ENCODE measurements at places on chromosomes 11 and 22. TPM values are rescaled to one million over a fixed set of nuclear protein-coding genes. Genes with fewer than 3 reads are reported as not detected.
A peak's percentile ranks its signal among the peaks of the same experiment; 100 is the strongest.

The RASGRP2 gene
- total RNA-seq: 2.3 TPM

- no peak overlapping the region for H3K27ac ChIP-seq
- DNase-seq: no peak
- H3K4me3 ChIP-seq: no peak overlapping the region
- H3K36me3 ChIP-seq: no peaks in the 10 kb centered on the region
Measured at GRCh38 chr22:45552580-45553350, 50.1 kb downstream of the FBLN1 start.

GRCh38 chr11:96229354-96229977 lies 113.5 kb downstream of the MAML2 start:
- no peaks in the 10 kb centered on the region for H3K36me3 ChIP-seq
- peak overlapping the region; percentile 19 for H3K27ac ChIP-seq
- H3K4me3 ChIP-seq: no peak overlapping the region
- H3K4me1 ChIP-seq: no peaks in the 10 kb centered on the region
- DNase-seq: no peak

DNA sequence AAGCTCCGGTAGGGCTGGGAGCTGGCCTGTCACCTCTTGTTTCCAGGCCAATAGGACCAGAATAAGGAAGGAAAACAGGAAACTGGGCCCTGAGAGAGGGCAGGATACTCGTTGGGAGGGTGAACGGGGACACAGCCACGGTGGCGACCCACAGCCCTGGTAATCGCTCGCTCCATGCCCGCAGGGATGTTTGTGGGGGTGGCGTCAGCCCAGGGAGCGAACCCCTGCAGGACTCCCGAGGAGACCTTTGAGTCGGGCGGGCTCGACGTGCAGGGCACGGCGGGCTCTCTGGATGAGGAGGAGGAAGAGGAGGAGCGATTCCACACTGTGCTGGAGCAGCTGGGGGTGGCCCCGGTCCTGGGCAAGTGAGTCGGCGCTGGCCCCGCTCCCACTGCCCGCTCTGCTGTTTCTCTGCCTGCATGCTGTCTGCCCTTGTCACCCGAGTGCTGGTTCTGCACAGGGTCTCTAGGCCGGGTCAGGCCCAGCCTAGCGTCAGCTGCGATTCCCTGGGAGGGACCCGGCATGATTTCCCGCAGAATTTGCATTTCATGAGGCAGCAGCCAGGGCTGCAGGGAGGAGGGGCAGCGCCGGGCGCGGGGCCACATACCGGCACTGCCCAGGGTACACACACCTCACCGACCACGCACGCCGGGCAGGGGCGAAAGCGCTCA lies 1.6 kb downstream of the CRACR2B start:
- H3K36me3 ChIP-seq: peaks cover 4% of the 10 kb centered on the region
- H3K27ac ChIP-seq: peak overlapping the region; percentile 5
- H3K27me3 ChIP-seq: no peaks in the 10 kb centered on the region
- DNase-seq: no peak
- H3K4me3 ChIP-seq: peak overlapping the region; percentile 32

- H3K27ac ChIP-seq: no peak overlapping the region
- no peaks in the 10 kb centered on the region for H3K36me3 ChIP-seq
- no peaks in the 10 kb centered on the region for H3K27me3 ChIP-seq
- H3K4me3 ChIP-seq: no peak overlapping the region
Measured at GRCh38 chr11:407651-408123, 7.1 kb downstream of the SIGIRR start.

The CADM1 gene
- total RNA-seq: 21.1 TPM

DNA sequence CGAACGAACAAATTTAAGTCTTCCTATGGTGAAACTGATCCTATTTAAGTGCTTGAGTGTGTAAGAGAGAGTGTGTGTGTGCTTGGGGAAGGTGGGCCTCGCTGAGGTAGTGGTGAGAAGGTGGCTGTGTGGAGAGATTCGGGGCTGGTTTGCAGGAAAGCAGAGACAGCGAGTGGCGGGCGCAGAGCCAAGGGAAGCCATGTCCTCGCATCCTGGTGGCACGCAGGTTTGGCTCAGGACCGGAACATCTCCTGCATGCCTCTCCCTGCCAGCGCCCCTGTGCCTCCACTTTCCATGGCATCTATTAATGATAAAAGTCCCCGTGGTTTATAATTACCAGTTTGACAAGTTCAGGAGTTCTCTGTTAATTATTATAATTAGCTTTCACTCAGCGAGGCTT lies 383.1 kb upstream of the CADM1 start:
- no peak overlapping the region for H3K4me3 ChIP-seq
- H3K36me3 ChIP-seq: no peaks in the 10 kb centered on the region
- DNase-seq: no peak

DNA sequence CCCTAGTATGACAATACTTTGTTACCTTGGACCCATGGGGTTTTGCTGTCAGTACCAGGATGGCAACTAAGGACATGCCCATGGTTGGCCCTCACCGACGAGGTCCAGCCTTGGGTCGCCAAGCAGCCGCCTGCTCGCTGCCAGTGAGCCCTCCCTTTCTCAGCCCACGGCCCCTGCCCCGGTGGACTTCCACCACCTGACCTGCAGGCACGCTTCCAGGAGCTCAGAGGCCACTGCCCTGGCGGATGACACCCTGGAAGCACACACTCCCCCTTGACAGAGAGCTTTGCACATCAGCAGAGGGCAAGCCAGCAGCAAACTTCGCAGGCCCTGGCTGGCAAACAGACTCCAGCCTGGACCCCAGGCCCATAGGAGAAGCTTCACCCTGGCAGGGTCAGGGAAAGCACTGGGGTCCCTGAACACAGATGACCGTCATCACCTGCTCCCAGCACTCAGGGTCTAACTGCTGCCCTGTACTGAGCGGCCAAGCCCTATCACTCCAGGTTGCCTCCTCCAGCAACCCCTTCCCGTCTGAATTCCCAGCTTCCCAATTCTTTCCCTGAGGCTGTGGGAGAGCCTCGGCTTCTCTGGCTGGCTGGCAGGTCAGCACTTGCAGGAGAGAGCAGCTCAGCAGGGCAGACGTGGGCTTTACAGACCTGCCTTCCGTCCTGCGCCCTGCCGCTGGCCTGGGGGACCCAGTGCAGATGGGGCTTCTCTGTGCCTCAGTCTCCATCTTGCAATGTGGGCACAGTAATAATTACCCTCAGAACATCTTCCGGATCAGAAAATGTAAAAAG lies 2.7 kb upstream of the PPARA start:
- peak; percentile 91 for DNase-seq
- H3K36me3 ChIP-seq: no peaks in the 10 kb centered on the region
- peak overlapping the region; percentile 97 for H3K27ac ChIP-seq
- H3K4me1 ChIP-seq: peaks cover 45% of the 10 kb centered on the region
- no peaks in the 10 kb centered on the region for H3K27me3 ChIP-seq
- peak overlapping the region; percentile 32 for H3K4me3 ChIP-seq

DNA sequence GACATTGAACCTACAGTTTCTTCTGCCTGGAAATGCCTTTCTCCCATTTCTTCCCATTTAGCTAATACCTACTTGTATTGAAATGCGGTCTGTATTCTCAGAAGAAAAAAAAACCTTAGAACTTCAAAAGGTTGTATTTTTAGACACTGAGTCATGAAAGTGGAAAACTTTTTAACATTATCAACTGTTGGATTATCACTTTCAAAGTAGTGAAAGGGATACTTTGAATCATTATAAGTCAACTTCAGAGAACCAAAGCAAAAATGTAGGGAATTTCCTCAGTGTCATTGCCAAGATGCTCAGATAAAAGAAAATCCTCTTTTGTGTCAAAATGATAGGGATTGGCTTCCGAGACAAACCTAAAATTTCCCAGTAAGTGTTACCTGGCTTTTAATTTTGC lies 6.6 kb downstream of the HOATZ start:
- H3K4me3 ChIP-seq: no peak overlapping the region
- H3K27me3 ChIP-seq: no peaks in the 10 kb centered on the region

- no peaks in the 10 kb centered on the region for H3K27me3 ChIP-seq
- no peaks in the 10 kb centered on the region for H3K36me3 ChIP-seq
- H3K4me3 ChIP-seq: no peak overlapping the region
Measured at GRCh38 chr11:80655834-80656233, 1215.0 kb upstream of the TENM4 start.

GRCh38 chr22:24728790-24729637 lies 45.5 kb downstream of the PIWIL3 start:
- H3K27me3 ChIP-seq: no peaks in the 10 kb centered on the region
- no peak overlapping the region for H3K27ac ChIP-seq
- H3K36me3 ChIP-seq: no peaks in the 10 kb centered on the region
- DNase-seq: no peak
- H3K4me1 ChIP-seq: no peaks in the 10 kb centered on the region
- no peak overlapping the region for H3K4me3 ChIP-seq

GRCh38 chr11:36346562-36347383 lies 50.7 kb downstream of the PRR5L start:
- no peaks in the 10 kb centered on the region for H3K36me3 ChIP-seq
- H3K4me3 ChIP-seq: no peak overlapping the region
- no peak overlapping the region for H3K27ac ChIP-seq
- H3K27me3 ChIP-seq: no peaks in the 10 kb centered on the region
- H3K4me1 ChIP-seq: no peaks in the 10 kb centered on the region
- DNase-seq: no peak

DNA sequence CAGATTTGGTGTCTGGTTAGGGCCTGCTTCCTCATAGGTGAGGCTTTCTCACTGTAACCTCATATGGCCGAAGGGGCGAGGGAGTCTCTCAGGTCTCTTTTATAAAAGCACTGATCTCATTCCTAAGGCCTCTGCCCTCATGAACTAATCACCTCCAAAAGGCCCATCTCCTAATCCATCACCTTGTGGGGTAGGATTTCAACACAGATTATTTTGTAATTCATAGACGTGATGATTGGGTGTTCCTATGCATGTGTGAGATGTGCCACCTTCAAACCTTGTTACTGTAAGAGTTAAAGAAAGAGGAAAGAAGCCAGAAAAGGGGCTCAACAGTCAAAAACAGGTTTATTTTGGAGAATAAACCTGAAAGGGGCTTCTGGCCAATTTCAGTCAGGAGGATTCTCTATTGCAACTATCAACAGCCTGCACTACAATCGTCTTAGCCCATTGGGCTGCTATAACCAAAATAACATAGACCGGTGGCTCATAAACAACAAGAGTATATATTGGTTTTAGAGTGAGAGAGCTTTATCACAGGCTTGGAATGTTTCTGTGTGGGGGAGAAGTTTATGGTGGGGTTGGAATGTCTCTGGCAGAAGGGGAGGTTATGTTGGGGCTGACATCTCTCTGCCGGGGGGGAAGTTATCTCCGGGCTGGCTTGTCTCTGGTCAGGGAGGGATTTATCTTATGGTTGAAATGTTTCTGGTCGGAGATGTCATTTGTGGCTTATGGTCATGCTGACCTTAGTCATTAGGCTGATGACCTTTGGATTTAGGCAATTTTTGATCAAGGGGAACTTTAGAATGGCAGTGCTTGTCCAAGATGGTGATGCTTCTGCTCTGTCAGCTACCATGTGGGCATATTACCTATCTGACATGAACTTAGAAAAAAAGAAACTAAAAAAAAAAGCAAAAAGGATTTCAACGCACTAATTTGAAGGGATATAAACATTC lies 35.1 kb downstream of the CSF2RB start:
- no peaks in the 10 kb centered on the region for H3K27me3 ChIP-seq
- no peak overlapping the region for H3K27ac ChIP-seq
- peak; percentile 6 for DNase-seq
- H3K4me1 ChIP-seq: no peaks in the 10 kb centered on the region

The PARVG gene
- 9.5 TPM for total RNA-seq

GRCh38 chr11:131840545-131840944 lies 470.1 kb downstream of the NTM start:
- no peaks in the 10 kb centered on the region for H3K36me3 ChIP-seq
- no peaks in the 10 kb centered on the region for H3K4me1 ChIP-seq
- H3K27ac ChIP-seq: no peak overlapping the region
- no peak for DNase-seq
- no peak overlapping the region for H3K4me3 ChIP-seq

DNA sequence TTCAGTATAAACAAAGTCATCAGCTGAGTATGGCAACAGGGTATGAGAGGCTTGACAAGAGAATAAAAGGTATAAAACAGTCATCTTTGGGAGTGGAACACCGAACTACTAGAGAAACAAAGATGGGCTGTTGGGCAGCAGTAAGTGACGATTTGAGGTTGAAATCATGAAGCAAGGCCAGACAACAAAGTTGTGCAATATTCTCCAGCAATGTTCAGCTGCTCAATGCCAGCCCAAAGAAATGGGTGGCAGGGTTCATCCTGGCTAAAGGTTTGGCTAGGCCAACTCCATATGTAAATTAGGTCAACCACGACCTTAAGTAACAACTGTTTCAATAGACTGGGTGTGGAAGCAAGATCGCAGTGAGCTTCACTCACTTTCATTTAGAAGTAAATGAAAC lies 6.2 kb downstream of the APIP start:
- no peak overlapping the region for H3K4me3 ChIP-seq
- H3K4me1 ChIP-seq: no peaks in the 10 kb centered on the region
- H3K36me3 ChIP-seq: no peaks in the 10 kb centered on the region
- peak; percentile 68 for DNase-seq
- H3K27ac ChIP-seq: peak overlapping the region; percentile 72
- H3K27me3 ChIP-seq: no peaks in the 10 kb centered on the region

The CEP126 gene
- total RNA-seq: 0.09 TPM

Measured in right lobe of liver (tissue), 6 donors.